ENCODE measurements at places on chromosomes 13 and 19.

DNA sequence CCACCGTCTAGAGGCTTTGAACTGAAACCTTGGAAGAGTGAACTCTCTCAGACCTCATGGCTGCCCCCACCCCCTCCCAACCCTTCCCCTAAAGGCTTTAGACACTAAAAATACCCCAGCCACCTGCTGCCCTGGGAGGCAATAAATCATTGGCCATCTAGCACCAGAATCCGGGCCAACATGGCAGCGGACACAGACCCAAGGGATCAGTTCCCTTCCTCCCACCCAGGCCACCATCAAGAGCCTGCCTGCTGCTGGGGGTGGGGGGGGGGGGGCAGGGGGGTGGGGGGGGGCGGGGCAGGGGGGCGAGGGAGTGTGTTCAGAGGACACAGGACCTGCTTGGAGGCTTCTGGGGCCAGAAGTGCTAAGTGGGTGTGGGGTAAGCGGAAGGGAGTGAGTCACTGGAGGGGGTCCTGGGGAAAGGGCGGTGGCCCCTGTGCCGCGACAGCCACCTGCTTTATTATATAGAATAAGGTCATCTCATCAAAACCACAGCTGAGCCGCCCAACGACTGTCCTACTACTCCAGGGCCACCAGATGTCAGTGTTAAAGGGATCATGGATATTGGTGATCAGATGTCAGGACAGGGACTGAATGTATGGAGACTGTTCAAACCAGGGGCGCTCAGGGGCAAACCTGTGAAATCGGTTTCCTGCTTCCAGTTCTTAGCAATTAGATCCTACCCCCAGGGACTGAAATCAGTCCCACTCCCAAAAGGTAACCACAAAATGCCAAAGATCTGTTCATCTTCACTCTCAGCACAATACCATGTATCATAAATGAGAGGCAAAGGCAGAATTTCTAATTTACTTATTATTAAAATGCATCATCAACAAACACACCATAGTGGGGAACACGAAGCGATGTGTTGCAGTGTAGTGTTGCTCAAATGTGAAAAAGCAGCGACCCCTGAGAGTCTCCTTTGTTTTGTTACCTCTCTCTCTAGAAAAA lies 24.3 kb downstream of the ARL11 start:
- H3K27ac ChIP-seq = no peak overlapping the region
- no peak overlapping the region for H3K4me3 ChIP-seq
- DNase-seq = peak; percentile 44
- H3K36me3 ChIP-seq = no peaks in the 10 kb centered on the region

DNA sequence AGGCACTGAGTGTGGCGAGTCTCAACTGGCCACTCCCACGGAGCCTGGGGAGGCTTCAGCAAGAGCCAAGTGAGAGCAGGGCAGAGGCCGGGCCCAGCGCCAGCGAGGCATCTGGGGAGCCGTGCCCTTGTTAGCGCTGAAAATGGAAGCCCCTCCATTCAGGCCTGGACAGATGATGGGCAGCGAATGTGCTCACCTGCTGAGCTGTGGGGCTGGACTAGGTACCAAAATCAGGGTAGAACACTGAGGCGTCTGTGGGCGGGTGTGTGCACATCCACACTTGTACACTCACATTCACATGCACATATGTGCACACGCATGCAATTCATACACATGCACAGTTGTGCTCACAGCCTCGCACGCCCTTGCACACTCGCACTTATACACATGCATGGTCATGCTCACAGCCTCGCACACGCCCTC lies 20.7 kb downstream of the NAXD start:
- no peak for DNase-seq
- H3K27ac ChIP-seq = no peak overlapping the region
- H3K36me3 ChIP-seq = peaks cover 15% of the 10 kb centered on the region

- DNase-seq = no peak
- no peaks in the 10 kb centered on the region for H3K27me3 ChIP-seq
- no peaks in the 10 kb centered on the region for H3K36me3 ChIP-seq
- H3K4me3 ChIP-seq = no peak overlapping the region
- no peak overlapping the region for H3K27ac ChIP-seq
Observed at GRCh38 chr13:74006666-74007065, 127.5 kb downstream of the KLF12 start.

GRCh38 chr19:5489551-5489950 lies 34.3 kb downstream of the ZNRF4 start:
- H3K4me1 ChIP-seq = no peaks in the 10 kb centered on the region
- H3K27ac ChIP-seq = no peak overlapping the region
- no peak for DNase-seq
- H3K4me3 ChIP-seq = no peak overlapping the region

DNA sequence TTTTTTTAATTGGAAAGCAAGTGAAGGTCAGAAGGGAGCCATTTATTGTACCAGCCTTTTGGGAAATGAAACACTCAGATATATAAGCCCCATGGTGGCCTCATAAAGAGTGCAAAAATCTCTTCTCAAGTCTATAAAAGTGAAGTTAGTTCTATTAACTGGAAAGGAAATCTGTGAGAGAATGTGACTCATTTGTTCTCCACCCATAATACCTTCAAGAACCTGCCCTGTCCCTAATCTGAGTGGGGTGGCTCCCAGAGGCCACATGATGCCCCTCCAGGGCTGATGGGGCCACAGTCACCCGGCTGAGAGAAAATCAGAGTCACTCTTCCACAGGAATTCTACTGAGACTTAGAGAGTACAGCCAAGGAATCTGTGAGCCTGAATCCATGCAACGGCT lies 65.8 kb upstream of the SERP2 start:
- DNase-seq = no peak
- H3K4me1 ChIP-seq = peaks cover 15% of the 10 kb centered on the region
- H3K27ac ChIP-seq = peak overlapping the region; percentile 68
- H3K4me3 ChIP-seq = no peak overlapping the region
- no peaks in the 10 kb centered on the region for H3K36me3 ChIP-seq

DNA sequence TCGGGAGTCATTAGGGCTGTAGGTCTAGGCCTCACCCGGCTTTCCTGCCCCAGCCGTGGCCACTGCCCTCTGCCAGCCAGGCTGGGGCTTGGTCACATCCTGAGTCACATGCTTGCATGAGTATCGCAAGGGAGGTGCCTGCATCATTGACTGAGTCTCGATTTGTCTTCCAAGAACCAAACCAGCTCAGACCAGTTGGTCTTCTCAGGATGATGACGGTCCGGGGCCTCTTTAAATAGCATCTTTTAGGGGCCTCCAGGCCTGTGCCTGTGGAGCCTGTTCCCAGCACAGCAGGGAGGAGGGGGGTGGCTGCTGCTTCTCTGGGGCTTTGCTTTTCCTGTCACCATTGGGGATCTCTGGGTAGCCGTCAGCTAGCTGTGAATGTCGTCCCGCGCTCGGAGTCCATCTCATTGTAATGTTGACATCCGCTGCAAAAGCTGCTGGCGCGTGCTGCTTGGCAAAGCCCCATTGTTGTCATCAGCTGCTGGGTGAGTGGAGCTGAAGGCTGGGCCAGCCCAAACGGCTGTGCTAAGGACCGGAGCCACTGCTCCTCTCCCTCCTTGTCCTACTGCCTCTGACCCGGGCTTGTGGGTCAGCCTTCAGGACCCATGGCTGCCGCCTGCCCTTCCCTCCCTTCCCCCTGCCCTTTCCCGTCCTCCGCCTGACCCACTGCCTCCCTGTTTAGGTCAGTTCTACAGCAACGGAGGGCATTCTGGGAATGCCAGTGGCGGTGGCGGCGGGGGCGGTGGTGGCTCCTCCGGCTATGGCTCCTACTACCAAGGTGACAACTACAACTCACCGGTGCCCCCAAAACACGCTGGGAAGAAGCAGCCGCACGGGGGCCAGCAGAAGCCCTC lies 14.3 kb upstream of the QTRT1 start:
- H3K4me3 ChIP-seq = no peak overlapping the region
- H3K36me3 ChIP-seq = peaks cover 33% of the 10 kb centered on the region
- no peak overlapping the region for H3K27ac ChIP-seq

DNA sequence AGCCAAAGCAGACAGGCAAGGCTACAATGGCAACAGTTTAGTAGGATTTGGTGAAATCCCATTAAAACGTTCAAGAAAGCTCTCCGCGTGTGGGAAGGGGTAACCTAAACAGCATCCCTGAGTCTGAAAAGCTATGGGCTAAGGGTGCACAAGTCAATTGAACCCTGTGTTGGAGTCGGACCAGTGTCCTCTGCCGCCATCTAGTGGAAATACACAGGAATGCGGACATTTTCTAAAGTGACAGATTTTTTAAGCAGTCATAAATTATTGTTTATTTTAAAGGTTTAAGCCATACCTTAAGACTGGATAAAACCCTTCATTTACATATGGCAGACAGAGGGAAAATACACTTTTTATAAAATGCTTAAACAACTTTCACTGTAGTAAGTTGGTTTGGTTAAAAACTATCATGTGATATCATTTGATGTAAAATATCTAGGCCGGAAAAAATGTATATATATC lies 26.5 kb upstream of the LSM14A start:
- H3K27me3 ChIP-seq = no peaks in the 10 kb centered on the region
- no peaks in the 10 kb centered on the region for H3K36me3 ChIP-seq
- no peak overlapping the region for H3K27ac ChIP-seq
- peak; percentile 45 for DNase-seq
- no peak overlapping the region for H3K4me3 ChIP-seq
- H3K4me1 ChIP-seq = no peaks in the 10 kb centered on the region

DNA sequence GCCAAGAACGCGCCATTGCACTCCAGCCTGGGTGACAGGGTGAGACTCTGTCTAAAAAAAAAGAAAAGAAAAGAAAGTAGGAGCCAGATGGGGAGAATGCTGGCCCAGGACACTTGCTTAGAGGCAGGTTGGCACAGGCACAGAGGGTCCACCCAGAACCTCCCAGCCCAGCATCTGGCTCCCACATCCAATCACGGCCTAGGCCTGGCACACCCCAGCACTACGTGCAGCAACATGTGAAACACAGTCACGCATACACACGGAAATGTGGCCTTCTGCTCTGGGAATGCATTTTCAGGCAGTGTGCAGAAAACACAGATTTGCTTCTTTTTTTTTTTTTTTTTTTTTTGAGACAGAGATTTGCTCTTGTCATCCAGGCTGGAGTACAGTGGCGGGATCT lies 20.9 kb upstream of the FOSB start:
- H3K36me3 ChIP-seq = no peaks in the 10 kb centered on the region
- peaks cover 15% of the 10 kb centered on the region for H3K4me1 ChIP-seq
- H3K27me3 ChIP-seq = no peaks in the 10 kb centered on the region
- H3K27ac ChIP-seq = peak overlapping the region; percentile 30
- H3K4me3 ChIP-seq = no peak overlapping the region

DNA sequence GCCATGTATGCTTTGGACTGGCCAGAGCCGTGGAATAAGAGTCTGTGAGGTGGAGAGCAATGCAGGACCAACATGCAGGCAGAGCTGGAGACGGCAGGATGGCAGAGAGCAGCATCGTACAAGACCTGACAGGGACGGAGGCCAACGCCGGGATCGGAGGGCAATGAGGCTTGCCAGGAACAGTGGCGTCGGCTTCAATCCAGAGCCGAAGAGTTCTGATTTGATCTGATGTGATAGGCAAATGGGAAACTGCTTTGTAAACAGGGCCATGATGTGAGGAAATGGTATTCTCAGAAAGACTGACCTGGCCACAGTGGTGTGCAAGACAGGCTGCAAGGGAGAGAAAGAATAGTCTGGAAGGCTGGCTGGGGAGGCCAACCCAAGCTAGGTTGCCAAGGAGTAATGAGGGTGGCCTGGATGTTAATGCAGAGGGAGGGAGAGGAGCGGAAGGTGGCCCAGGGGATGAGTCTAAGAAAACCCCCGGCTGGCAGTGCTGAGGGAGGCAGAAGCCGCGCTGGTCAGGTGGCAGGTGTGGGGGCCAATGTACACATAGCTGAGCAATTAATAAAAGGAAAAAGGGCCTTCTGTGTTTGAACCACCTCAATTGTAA lies 26.7 kb downstream of the RCBTB2 start:
- no peaks in the 10 kb centered on the region for H3K4me1 ChIP-seq
- no peak overlapping the region for H3K4me3 ChIP-seq
- peak overlapping the region; percentile 43 for H3K27ac ChIP-seq
- H3K36me3 ChIP-seq = no peaks in the 10 kb centered on the region

- H3K4me3 ChIP-seq = no peak overlapping the region
- no peaks in the 10 kb centered on the region for H3K36me3 ChIP-seq
- no peak overlapping the region for H3K27ac ChIP-seq
- H3K27me3 ChIP-seq = no peaks in the 10 kb centered on the region
- DNase-seq = no peak
Observed at GRCh38 chr19:13127051-13127450, 9.0 kb downstream of the NACC1 start.

- no peaks in the 10 kb centered on the region for H3K27me3 ChIP-seq
- no peak overlapping the region for H3K27ac ChIP-seq
- no peaks in the 10 kb centered on the region for H3K4me1 ChIP-seq
- DNase-seq = no peak
Observed at GRCh38 chr13:64369121-64369520, 2861.0 kb downstream of the PCDH9 start.

- H3K27ac ChIP-seq = no peak overlapping the region
- peaks cover 18% of the 10 kb centered on the region for H3K4me1 ChIP-seq
- DNase-seq = no peak
- H3K36me3 ChIP-seq = no peaks in the 10 kb centered on the region
- H3K27me3 ChIP-seq = no peaks in the 10 kb centered on the region
Observed at GRCh38 chr19:45115809-45116615, 23.0 kb downstream of the PPP1R37 start.

GRCh38 chr13:88000239-88000638 lies 329.1 kb downstream of the SLITRK5 start:
- DNase-seq = no peak
- no peaks in the 10 kb centered on the region for H3K27me3 ChIP-seq
- no peak overlapping the region for H3K27ac ChIP-seq

DNA sequence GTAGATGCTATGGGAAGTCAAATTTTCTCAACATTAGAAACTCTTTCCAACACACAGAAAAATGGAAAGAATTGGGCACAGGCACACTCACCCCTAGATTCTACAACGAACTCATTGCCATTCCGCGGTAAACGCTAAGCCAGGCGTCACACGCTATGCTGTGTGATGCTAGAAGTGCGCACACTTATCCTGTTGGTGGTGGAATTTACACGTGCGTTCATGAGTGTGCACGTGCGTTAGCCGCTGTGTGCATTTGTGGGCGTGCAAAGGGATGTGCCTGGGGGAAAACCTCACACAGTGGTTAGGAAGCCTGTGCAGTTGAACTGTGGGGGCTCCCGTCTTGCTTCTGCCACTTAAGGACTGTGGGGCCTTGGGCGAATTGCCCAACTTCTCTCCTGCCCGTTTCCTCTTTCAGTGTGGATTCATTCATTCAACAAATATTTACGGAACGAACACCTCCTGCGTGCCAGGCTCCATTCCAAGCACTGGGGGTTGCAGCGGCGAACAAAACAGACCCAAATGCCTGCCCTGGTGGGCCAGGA lies 7.7 kb downstream of the NFILZ start:
- no peak overlapping the region for H3K27ac ChIP-seq
- no peaks in the 10 kb centered on the region for H3K4me1 ChIP-seq
- no peaks in the 10 kb centered on the region for H3K27me3 ChIP-seq
- DNase-seq = no peak
- no peaks in the 10 kb centered on the region for H3K36me3 ChIP-seq
- H3K4me3 ChIP-seq = no peak overlapping the region

GRCh38 chr19:43570174-43570791 lies 5.0 kb downstream of the XRCC1 start:
- no peak overlapping the region for H3K4me3 ChIP-seq
- DNase-seq = no peak
- no peak overlapping the region for H3K27ac ChIP-seq
- no peaks in the 10 kb centered on the region for H3K27me3 ChIP-seq
- H3K4me1 ChIP-seq = peaks cover 7% of the 10 kb centered on the region

GRCh38 chr19:4365341-4365740 lies 22.0 kb downstream of the MPND start:
- peaks cover 18% of the 10 kb centered on the region for H3K4me1 ChIP-seq
- peak; percentile 57 for DNase-seq
- no peak overlapping the region for H3K27ac ChIP-seq
- H3K36me3 ChIP-seq = peaks cover 5% of the 10 kb centered on the region
- H3K4me3 ChIP-seq = no peak overlapping the region
- no peaks in the 10 kb centered on the region for H3K27me3 ChIP-seq
